Hepatic stellate cell (primary cell): ENCODE measurements at places on chromosomes 5 and 9.

DNA sequence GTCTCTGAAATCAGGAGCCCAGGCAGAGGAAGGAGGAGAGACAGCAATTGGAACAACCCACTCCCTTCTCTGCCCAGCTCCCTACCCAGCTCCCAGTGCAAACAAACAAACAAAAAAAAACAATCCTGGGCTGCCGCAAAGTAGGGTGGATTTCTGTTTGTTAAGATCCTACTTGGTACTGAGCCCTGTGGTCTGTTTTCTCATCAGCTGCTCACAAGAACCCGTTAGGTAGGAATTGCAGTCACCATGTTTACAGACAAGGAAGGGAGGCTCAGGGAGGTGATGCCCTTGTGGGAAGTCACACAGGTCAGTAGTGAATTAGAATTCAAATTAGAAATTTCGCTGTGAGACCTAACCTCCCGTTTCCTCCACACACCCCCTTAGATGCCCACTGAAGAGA lies 128.8 kb upstream of the RAD23B start:
- no peak for DNase-seq

- no peak for DNase-seq
These were observed 5.6 kb downstream of the KLHL3 start for GRCh38 chr5:137730336-137730735.

DNA sequence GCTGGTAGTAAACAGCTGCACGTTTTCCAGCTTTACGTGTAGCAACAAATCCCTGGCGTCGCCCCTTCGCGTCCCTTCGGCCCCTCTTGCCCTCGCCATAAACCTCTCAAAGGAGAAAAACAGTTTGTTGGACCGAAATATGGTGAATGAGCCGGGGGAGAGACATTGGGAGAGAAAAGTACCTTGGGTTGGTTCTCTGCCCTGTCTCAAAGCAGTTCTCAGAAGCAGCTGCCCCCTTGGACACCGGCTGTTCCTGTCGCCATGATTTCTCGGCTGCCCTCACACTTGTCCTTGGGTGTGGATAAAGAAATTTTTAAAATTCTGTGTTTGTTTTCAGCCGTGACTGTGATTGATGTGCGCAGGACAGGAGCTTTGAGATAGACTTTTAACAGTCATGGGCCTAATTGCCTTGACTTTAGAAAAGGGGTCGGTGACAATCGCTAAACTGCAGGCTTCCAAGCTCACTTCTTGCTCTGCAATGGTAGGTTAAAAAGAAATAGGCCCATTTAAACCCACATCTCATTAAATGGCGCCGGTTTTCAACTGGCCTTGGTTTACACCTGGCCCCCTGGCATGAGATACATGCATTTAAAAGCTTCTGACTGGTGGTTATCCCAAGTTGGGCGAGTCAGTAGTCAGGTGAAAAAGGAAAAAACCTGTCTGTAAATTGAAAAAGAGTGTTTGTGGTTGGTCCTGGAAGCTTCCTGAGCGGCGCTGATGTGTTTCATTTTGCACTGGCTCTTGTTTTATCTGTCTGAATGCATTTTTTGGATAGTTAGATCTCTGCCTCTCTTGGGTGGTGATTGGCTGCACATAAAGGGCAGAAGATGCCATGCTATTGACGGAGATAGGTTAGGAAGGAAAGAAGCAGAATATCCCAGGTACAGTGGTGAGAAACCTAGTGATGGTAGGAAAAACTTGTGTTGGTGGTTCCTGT lies 983 bp downstream of the RCL1 start:
- DNase-seq: no peak

DNA sequence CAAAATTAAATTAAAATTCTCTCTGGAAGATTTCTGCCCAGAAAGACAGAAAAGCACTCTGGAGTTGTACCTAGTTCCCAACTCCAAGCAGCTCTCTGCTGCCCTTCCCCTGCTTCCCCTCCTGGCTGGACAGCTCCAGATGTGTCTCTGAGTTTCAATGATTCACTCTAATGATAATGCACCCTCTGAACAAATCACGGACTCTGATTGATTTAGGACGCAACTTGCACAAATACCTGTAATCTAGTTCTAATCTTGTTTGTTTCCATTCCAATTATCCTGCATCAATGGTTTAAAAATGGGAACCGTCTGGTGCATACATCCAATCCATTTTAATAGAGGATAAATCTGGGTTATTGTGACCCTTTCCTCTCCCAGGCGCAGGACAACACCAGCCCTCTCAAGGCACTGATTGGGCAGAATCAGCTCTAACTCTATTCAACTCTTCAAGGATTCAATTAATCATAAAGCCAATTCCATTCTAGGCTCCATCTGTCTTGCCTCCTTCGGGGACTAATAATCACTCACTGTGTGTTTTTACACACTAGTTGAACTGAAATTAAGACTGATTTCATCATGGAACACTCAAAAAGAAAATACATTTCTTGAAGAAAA lies 111.2 kb upstream of the LRRTM2 start:
- no peak for DNase-seq

DNA sequence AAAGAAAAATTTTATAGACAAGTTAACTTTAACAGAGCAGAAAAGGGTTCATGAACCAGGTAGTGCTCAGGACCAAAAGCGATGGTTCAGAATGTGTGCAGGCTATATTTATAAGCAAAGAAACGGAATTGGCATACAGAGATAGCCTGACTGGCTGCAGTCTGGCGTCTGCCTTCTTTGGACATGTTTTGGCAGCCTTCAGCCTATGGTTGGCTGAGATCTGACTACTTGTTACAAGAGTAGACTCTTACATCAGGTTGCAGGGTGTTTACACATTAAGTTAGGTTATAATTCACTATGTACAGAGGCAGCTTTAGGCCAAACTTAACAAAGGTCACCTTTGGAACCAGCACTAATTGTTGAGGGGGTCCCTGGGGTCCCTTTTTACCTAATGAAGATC lies 7.0 kb downstream of the NOP16 start:
- DNase-seq: no peak

GRCh38 chr9:135056541-135056940 lies 30.9 kb upstream of the OLFM1 start:
- DNase-seq: no peak

GRCh38 chr5:99030906-99031440 lies 102.2 kb upstream of the CHD1 start:
- DNase-seq: no peak

DNA sequence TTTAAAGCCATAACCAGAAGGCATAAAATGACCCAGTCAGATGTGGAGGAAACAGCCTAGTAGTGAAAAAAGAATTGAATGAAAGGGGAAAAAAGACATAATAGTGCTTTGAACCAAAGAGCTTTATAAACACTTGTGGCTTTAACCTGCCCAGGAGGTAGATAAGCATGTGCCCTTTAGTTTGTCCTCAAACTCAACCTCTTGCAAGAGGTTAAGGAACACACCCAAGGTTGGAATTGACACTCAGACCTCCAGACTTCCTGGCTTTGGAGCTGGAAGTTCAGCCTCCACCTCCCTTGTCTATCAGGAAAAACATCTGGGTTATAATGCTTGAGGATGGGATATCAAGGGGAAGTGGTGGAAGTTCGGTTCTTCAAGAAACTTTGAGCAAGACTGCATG lies 16.3 kb downstream of the NDUFA8 start:
- no peak for DNase-seq

DNA sequence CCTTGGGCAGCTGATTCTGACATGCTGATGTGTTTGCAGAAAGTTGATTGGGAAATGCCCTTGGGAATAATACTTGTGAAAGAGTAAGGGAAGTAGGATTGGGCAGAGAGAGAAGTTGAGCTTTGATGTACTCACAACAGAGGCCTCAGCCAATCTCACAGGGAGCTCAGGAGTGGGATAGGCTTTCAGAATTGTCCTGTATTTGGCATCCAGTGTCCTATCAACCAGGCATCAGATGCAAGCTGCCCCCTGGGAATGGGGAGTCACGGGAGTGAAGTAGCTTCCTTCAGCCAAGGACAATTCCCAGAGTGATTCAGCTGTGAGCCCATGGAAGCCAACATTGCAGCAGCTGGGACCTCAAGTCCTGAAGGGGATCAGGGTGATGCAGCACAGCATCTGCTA lies 39.6 kb downstream of the DMAC1 start:
- DNase-seq: no peak

- no peak for DNase-seq
These were observed 30.3 kb downstream of the FOXD1 start for GRCh38 chr5:73418244-73418691.

- no peak for DNase-seq
These were observed 1.6 kb downstream of the DEPDC1B start for GRCh38 chr5:60698336-60698735.

DNA sequence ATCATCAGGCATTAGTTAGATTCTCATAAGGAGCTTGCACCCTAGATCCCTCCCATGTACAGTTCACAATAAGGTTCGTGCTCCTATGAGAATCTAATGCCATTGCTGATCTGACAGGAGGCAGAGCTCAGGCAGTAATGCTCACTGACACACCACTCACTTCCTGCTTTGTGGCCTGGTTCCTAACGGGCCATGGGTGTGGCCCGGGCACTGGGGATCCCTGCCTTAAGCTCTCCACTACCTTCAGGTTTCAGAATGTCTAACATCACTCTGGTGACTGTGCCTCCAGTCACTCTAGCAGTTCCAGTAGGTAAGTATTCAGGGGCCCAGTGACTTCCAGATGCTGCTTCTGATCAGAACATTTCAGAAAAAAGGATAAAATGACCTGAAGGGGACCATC lies 152.4 kb downstream of the LRRC70 start:
- no peak for DNase-seq

DNA sequence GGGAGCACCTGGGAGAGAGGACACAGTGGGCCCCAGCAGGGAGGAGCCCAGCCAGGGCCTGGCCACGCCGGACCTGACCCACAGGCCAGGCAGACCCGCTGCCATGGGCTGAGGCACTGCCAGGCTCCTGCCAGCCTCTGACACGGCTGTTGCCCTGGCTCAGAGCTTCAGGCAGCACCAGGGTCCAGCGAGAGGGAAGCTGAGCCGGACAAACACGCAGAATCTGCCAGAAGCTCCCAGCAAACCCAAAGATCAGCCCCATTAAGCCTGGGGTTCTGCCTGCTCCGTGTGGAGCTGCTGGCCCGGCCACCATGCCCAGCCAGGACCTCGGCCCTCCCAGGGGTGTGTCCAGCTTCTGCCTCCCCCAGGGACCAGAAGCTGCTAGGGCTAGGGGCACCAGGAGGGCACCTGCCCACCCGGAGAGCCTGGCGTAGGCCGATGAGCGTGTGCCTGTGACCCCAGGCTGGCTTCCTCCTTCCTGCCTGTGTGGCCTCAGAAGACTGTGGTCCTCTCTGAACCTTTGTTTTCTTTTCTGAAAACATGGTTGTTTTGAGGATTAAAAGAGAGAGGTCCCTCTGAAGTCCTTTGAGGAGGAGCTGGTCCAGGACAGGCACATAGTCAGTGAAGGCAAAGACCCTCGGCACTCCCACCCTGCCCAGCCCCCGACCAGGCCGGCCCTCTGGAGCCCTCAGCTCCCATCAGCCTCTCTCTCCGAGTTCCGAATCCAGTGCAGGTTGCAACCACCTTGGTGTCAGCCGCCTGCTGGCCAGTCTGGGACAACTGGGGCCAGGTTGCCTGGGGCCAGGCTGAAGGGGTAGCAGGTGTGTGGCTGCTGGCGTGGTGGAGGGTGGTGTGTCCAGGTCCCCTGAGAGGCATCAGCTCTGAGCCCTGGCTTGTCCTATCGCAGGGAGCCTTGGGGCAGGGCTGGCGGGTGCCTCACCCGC lies 39.6 kb downstream of the KCNT1 start:
- no peak for DNase-seq

DNA sequence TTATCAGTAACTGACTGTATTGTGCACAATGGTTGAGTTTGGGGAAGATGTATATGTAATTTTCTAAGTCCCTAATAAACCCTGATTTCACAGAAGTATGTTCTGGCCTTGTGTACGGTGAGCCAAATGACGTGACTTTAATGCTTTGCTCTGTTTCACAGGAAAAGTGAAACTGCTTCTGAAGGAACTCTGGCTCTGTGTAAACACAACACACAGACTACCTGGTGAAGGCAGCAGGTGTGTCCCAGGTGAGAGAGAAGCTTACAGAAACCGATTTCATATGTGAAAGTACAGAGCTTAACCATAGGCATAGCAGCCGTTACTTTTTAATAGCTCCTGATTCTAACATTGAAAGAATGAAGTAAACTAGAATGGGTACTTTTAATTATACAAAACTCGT lies 31.9 kb downstream of the ICE1 start:
- DNase-seq: no peak

- no peak for DNase-seq
These were observed 63.4 kb upstream of the WWC1 start for GRCh38 chr5:168227973-168228615.

DNA sequence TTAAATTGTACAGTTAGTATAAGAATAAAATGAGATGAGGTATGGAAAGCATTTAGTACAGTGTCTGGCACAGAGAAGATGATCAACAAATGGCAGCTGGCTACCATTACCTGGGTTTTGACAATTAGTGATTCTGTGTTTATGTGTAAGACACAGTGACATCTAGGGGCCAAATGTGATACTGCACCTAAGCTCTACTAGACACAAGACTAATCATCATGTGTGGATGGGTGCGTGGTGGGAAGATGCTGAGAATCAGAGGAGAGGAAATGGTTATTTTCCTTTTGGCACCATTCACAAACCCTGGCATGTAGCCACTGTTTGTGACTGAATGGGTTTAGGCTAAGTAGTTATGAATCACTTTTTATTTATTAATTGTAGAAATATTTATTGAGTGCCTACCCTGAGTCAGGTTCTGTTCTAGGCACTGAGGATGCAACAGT lies 109.8 kb upstream of the TBC1D2 start:
- DNase-seq: no peak

GRCh38 chr5:134656690-134657089 lies 8.1 kb downstream of the SEC24A start:
- no peak for DNase-seq

GRCh38 chr9:97237951-97238889 lies 69.2 kb upstream of the CCDC180 start:
- peak; percentile 41 for DNase-seq

DNA sequence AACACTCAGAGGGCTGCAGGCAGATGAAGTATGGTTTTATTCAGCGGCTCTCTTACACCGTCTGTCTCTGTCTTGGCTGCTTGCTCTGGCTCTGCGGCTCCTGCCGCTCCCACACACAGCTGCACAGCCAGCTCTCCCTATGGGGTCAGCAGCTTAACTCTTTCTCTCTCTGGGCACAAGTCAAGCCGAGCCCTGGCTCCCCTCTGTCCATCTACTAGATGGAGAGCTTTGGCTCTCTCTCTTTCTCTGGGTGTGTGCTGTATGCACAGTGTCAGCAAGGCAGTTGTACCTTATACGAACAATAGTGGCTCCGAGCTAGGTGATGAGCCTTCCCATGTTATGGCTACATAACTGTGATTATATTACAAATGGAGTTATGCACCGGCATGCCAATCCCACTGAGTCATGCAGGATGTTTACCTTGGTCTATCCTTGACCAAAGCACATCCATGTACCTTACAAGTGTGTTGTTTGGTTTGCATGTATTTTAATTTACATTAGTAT lies 19.3 kb upstream of the PPP2CA start:
- peak; percentile 20 for DNase-seq

- no peak for DNase-seq
These were observed 88.7 kb upstream of the PHF24 start for GRCh38 chr9:34869390-34869789.

- DNase-seq: no peak
These were observed 638 bp downstream of the DIRAS2 start for GRCh38 chr9:90641884-90642487.

GRCh38 chr5:96214442-96215197 lies 218.4 kb downstream of the PCSK1 start:
- DNase-seq: no peak
